ENCODE measurements at places on chromosomes 2 and 18.

GRCh38 chr2:123895651-123896050 is 129.4 kb upstream of the CNTNAP5 start:
- DNase-seq: no peak

DNA sequence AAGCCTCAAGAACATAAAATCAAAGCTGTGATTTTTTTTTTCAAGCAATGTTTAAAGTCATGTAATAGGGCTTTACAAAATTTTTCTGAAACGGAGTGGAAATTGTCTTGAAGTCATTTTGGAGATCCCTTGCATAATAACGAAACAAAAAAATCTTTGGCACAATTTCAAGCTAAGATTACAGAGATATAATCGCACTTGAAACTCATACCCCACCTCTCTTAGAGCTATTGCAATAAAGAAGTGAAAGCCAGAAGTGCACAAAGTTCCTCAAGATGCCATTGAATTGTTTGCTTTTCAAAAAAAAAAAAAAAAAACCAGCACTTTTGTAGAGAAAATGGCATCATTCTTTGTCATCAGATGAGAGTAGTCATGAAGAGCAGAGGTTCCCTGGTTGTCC is 152.3 kb downstream of the PAX3 start:
- DNase-seq: no peak

GRCh38 chr18:27749194-27749593 is 427.7 kb downstream of the CDH2 start:
- DNase-seq: no peak

- no peak for DNase-seq
Measured at GRCh38 chr2:102736110-102736409, 25.8 kb upstream of the TMEM182 start.

- no peak for DNase-seq
Measured at GRCh38 chr2:144225076-144225475, 294.8 kb downstream of the ZEB2 start.

DNA sequence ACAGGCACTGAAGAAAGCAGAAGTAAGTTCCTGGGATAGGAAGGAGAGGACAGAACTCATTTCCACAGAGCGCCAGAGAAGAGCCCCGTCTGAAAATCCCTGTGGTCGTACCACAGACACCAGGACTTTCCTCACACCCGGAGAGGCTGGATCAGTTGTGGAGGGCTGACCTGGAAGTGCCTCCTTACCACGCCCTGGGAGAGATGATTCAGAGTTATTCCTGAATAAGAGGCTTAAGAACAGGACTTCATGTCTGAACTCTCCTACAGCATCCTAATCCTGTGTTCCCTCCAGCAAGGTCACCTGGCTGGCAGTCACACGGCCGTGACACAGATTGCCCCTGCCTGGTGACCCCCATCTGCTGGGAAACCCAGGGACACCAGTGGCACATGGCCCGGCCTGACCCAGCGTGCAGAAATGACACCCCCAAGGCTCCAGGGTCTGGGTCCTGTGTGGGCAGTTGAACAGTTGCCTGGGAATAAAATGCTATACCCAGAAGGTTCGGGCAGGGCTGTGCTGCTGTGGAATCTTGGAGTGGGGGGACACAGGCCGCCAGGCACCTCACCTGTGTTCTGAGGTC is 105.9 kb downstream of the PXDN start:
- no peak for DNase-seq

GRCh38 chr2:176101216-176101830 is 1.7 kb downstream of the HOXD12 start:
- no peak for DNase-seq

DNA sequence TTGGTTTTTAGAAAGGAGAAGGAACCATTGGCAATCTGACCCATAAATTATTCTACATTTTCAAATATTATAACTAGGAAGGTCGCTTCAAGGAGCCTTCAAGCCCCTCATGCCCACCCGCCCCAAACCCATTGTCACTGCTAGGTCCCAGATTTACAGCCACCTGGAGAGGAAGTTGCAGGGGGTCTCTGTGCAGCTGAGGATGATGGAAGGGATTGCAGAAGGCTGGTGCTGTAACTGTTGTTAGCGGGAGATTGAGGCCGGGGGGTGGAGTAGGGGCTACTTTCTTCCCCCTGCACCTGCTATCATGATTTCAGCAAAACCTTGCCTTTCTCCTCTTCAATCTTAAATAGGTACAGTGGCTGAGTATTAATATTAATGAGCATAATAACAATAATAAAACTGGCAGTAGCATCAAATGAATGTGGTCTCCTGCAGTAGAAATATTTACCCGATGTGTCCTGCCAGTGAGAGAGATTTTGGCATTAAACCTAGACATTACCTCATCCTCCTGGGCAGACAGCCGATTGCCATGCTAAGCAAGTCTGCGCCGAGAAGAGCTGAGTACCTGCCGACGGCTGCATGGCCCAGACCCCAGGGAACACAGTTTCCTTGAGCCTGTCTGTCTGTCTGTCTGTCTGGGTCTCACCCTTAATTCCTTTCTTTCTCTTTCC is 225.4 kb downstream of the FAM210A start:
- DNase-seq: peak; percentile 33

DNA sequence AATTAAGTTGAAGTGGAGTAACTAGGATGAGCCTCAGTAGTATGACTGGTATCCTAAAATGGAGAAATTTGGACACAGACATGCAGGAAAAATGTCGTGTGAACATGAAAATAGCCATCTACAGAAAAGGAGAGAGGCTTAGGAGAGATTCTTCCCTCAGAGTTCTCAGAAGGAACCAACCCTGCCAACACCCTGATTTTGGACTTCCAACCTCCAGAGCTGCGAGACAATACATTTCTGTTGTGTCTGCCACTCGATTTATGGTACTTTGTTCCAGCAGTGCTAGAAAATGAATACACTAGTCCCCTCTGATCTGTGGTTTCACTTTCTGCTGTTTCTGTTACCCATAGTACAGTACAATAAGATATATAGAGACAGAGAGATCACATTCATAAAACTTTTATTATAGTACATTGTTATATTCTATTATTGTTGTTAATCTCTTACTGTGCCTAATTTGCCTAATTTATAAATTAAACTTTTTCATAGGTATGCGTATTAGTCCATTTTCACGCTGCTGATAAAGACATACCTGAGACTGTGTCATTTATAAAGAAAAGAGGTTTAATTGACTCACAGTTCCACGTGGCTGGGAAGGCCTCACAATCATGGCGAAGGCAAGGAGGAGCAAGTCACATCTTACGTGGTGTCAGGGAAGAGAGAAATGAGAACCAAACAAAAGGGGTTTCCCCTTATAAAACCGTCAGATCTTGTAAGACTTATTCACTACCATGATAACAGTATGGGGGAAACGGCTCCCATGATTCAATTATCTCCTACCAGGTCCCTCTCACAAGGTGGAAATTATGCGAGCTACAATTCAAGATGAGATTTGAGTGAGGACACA is 41.3 kb downstream of the PLEKHA3 start:
- DNase-seq: no peak

DNA sequence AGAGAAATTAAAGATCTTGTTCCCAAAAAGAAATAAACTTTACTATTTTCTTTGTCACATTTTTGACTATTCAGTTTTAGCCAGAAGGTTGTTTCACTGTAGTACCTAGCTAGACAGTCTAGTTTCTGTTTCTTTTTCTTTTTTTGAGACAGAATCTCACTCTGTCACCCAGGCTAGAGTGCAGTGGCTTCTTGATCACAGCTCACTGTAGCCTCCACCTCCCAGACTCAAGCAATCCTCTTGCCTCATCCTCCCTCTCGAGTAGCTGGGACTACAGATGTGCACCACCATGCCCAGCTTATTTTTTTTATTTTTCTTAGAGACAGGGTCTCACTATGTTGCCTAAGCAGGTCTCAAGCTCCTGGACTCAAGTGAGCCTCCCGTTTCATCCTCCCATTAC is 2.2 kb downstream of the RBM45 start:
- no peak for DNase-seq

DNA sequence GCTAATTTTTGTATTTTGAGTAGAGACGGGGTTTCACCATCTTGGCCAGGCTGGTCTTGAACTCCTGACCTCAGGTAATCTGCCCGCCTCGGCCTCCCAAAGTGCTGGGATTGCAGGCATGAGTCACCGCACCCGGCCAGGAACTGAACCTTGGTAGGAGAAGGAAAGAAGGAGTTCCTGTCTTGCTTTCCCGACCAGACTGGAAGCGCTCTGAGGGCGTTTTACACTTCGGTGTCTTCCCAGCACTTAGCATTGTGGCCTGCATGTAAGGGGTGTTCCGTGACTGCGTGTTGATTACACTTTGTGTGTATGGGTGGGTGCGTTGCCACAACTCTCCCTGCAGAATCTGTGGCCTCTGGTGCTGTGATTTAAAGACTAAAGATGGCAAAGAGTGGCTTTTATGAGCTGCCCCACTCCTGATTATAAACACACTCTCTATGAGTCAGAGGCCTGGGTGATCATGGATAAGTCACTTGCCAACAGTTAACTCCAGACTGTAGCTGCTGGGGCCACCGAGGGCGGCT is 46.0 kb downstream of the ODC1 start:
- DNase-seq: no peak

- DNase-seq: no peak
Measured at GRCh38 chr2:74497777-74498499, 1.5 kb downstream of the LBX2 start.

DNA sequence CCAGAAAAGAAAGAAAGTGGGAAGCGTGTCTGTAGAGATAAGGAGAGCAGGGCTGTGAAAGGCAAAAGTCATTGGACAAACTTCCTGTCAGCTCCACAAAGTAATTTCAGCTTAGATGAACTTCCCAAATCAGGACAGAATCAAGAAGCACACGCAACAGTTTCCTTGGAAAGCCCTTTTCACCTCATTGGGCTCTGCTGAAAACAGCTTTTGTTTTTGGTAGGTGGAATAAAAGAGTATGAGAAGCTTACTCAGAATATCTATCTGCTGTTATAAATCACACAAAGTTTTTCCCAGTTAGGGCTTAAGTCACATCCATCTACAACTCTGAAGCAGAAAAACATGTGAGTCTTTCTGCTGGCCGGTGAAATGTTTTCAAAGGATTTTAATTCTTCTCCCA is 42.4 kb upstream of the EFEMP1 start:
- no peak for DNase-seq

- DNase-seq: no peak
Measured at GRCh38 chr18:48165111-48165866, 234.8 kb upstream of the SMAD2 start.

- no peak for DNase-seq
Measured at GRCh38 chr18:55239740-55240139, 280.5 kb upstream of the CCDC68 start.

GRCh38 chr2:236747426-236747825 is 177.8 kb downstream of the ACKR3 start:
- DNase-seq: no peak

GRCh38 chr2:190863946-190864345 is 16.7 kb upstream of the GLS start:
- DNase-seq: no peak

DNA sequence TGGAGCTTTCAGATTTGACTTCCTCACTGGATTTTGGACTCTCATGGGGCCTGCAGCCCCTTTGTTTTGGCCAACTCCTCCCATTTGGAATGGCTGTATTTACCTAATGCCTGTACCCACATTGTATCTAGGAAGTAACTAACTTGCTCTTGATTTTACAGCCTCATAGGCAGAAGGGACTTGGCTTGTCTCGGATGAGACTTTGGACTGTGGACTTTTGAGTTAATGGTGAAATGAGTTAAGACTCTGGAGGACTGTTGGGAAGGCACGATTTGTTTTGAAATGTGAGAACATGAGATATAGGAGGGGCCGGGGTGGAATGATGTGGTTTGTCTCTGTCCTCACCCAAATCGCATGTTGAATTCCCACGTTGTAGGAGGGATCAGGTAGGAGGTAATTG is 233.4 kb upstream of the GALNT5 start:
- no peak for DNase-seq

- DNase-seq: no peak
Measured at GRCh38 chr2:187299122-187299906, 148.7 kb downstream of the CALCRL start.

- DNase-seq: no peak
Measured at GRCh38 chr2:69041214-69041613, 28.2 kb downstream of the ANTXR1 start.

- no peak for DNase-seq
Measured at GRCh38 chr2:3269425-3270094, 108.1 kb downstream of the EIPR1 start.

DNA sequence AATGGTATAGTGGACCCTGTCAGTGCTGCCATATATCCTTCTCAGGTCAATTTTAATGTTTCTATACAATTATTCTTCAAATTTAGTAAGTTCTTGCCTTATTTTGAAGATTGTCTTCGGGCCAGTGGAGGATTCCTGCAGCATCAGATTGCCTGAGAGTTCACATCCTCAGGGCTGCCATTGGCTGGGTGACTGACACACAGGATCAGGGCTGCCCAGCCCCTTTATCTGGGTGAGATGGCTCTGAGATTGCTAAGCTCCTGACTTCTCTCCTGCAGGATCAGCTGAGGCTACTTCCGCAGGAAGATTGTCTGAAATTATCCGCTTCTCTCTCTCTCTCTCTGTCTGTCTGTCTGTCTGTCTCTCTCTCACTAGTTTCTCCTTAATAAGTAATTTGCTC is 567.4 kb downstream of the TSN start:
- DNase-seq: no peak

DNA sequence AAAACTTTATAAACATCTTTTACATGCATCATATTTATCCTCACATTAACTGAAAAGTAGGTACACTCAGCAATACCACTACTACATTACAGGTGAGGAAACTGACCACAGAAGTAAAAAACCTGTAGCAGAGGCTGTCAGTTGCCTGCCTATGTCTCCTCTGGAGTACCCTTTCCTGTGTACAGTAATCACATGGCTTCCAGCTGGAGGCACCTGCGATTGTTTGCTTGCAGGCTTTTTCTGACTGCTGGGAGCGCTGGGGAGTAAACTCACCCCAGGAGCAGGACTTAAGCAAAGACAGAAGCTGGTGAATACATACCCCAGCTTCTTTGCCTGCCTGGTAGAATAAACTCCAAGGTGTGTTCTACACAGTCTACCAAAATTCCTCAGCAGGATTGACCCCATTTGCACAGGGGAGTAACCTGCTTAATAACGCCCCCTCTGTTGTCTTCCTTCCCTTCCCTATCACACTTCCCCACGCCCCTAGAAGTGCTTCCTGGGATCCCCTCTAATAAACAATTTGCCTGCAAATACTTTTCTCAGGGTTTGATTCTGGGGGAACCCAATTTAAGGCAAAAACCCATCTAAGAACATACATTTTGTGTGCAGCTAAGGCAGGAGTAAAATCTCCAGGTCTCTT is 138.9 kb downstream of the PTH2R start:
- DNase-seq: no peak

GRCh38 chr18:68507781-68508180 is 207.1 kb downstream of the TMX3 start:
- no peak for DNase-seq

Data from brain microvascular endothelial cell (primary cell).